GM06990 (cell line): ENCODE measurements at places on chromosomes 4 and X.

DNA sequence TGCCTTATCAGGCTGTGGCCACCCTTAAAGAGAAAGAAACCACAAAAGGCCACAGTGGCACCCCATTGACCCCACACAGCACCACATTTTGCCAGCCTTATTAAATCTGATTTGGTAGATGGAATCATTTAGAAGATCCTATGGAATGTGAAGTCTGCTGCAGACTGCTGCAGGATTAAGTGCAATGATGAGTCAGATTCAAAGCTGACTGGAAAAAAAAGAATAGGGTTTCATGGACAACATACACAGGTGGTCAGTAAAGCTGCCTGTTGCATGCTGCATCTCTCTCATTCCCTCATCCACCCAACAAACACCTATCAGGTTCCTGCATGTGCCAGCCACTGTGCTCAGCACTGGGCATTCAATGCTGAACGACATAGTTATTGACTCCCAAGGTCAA lies 56.6 kb downstream of the CHST7 start:
- no peak for DNase-seq

- DNase-seq = peak; percentile 54
Observed at GRCh38 chr4:42167709-42168108, 15.3 kb upstream of the BEND4 start.

DNA sequence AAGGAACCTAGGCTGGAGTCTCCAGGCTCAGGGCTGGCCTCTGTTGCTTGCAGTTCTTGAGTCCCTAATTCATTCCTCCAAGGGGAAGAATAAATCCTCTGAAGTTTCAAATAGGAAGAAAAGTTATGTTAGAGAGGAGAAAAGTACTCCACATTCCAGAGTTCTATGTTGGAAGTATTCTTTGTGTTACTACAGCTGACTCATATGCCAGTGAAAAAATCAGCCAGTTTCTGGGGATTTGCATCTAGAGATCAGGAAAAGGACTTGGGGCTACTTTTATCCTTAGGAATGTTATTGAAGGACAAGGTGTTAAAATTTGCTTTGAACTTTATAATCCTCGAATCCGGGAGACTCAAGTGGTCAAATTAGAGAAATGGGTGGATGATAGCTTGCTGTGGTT lies 11.7 kb upstream of the NUDT9 start:
- DNase-seq = no peak

DNA sequence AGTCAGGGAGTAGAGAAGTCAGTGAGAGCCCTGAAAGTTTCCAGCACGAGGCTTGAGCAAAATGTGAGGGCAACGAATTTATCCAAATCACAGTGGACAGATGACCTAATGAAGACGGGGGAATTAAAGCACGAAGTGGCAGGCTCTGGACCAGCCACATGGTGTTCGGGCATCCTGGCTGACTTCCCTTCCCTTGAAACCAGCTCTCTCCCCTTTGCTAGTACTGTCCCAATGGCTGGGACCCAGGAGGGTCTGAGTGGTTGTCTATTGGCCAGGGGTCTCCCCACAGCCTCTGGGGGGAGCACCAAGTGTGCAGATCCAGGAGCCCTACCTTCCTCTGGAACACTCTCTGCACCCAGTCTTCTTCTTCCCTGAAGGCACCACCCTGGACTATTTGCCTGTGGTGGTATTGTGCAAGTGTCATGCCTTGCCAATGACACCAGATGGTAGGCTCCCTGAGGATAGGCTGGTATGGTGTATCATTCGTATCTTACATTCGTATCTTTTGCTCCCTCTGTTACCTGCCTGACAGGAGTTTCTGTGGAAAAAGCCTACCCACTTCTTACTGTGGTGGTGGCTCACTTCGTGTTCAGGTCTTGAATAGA lies 2.1 kb downstream of the APLN start:
- no peak for DNase-seq

DNA sequence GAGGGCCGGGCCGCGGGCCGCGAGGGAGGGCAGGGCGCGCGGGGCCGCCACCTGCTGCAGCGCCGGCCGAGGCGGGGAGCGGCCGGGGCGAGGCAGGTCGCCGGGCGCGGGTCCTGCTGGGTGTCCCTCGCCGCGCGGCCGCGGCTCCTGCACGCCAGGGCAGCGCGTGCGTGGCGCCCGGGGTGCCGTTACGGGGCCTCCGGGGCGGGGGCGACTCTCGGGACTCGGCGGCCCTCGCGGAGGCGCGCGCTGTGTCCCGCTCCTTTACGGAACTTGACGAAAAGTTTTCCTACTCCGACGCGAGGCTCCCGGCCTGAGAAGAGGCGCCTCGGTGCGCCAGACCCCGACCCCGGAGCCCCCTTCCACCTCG lies 329 bp downstream of the TBC1D14 start:
- DNase-seq = no peak

DNA sequence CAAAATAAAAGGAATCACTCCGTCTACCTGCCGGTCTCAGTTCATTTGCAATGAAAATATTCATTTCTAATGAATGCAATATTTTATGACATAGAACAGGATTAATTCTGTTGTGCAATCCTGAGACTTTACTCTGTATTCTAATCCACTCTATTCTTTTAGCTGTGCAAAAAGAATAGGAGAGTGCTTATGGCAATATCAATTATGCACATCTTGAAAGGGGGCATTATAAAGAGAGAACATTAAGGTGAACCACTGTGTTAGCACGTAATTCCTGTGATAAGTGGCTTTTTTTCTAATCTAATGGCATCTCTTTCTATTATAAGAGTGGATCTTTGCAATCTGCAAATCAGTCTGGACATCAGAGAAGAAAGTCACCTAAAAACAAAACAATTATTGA lies 99.5 kb downstream of the KCNIP4 start:
- DNase-seq = no peak

GRCh38 chr4:152503653-152504290 lies 32.1 kb downstream of the FBXW7 start:
- DNase-seq = no peak

DNA sequence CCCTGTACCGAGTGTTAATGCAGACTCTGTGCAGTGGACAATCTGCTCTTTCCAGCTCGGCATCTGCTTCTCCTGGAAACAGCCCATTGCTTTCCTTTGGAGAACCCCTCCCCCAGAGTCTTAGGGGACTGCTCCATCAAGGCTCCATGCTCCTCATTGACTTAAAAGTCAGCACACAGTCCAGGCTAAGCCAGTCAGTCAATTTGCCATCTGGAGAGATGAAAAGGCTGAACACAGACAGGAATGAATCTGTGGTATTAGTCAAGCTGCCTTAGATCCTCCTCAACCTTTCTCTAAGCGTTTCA lies 20.3 kb downstream of the ATP8A1 start:
- no peak for DNase-seq

- peak; percentile 37 for DNase-seq
Observed at GRCh38 chrX:41705680-41706374, 17.1 kb downstream of the GPR34 start.

GRCh38 chrX:78074088-78074487 lies 30.0 kb upstream of the PGK1 start:
- no peak for DNase-seq

GRCh38 chr4:180350901-180351300 lies 1892.3 kb upstream of the TENM3 start:
- DNase-seq = no peak
